Lung microvascular endothelial cell (primary cell): ENCODE measurements at places on chromosomes 3 and 15.
A peak's percentile ranks its signal among the peaks of the same experiment; 100 is the strongest.

DNA sequence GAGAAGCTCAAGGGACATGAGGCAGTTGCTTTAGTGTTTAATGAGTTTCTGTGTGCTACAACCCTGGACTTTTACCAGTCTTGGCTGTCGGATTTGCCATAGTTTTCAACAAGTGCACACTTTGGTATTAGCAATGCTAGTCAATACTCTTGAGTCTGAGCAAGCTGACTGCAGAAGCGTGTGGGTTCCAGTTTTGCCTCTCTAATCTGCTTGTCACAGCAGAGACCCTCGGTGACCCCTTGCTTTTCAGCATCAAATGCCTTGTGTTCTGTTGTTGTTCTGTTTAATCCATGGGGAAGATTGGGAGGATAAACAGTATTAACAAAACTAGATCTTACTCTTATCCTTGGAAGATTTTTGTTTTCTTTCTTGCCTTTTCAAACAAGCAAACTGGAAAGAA lies 194.3 kb upstream of the CHRM5 start:
- no peak for DNase-seq

- peak; percentile 81 for DNase-seq
These were observed 1.2 kb downstream of the TWF2 start for GRCh38 chr3:52237657-52238172.

DNA sequence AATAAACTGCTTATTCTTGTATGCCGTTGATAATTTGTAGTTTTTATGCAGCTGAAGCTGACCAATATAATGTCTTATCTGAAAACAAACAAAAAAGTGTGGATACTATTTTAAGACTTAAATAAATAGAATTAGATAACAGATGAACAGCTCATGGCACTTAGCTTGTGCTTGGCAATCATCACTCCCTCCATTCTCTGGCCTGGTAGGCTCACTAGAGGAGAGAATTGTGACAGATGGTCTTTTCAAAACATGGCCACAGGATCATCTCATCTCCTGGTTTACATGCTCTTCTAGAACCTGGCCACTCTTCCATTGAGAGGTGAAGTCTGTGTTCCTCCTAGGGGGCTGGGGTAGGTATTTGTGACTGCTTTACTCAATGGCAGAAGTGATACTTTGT lies 58.4 kb upstream of the RBP1 start:
- no peak for DNase-seq

- DNase-seq: no peak
These were observed 24.8 kb downstream of the GRAMD2A start for GRCh38 chr15:72172796-72173195.

DNA sequence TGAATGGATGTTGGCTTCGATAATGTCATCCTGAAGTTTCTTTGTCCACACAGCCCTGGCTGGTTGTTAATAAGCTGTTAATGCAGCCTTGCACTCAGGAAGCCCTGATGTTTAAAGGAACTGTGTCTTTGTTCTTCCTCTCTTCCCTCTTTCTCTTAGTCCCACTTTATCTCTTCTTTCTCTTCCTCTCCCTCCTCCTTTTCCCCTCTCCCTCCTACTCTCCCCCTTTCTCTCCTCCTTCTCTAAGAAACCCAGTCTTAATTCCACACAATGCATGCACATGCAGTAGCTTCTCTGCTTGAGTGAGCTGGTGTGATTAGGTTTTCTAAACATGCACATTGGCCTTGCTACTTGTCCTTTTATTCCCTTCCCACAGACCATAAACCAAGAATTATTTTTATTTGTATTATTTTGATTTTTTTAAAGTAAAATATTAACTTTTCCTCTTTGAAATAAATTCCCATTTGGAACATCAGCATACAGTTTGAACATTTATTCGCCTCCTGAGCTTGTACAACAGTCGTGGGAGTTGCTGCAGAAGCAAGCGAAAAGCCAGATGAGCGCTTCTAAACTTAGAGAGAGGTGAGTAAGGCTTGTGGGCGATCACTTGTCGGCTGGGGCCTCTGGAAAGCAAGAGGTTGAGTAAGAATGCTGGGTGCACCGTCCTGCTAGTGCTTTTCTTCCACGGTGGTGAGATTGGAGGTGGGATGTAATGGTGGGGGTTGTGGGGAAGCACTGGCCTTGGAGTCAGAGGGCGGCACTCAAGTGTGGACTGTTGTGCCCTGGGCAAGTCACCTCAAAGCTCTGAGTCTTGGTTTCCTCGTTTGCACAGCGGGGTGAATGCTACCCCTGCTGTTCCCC lies 7.2 kb downstream of the GHRL start:
- no peak for DNase-seq

GRCh38 chr3:114452937-114453336 lies 159.1 kb downstream of the TIGIT start:
- no peak for DNase-seq

DNA sequence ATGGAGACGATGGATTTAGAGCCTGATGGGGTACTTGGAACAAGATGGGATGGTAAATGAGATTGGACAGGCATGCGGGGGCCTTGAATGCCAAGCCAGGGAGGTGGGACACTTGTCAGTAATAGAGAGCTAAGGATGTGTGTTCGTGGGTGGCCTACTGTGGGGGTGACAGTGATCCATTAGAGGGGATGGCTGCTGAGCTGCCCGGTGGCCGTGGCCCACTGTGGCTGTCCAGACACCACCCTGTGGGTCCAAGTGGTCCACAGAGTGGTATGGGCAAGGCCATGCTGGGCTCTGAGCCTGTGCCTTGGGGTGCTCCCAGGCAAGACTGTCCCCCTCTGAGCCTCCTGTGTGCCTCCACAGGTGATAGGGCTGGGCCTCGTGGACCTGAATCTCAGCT lies 17.5 kb downstream of the CAND2 start:
- no peak for DNase-seq

GRCh38 chr3:184741798-184742675 lies 30.2 kb upstream of the MAGEF1 start:
- DNase-seq: no peak

GRCh38 chr15:43266834-43267233 lies at the start of gene TGM5:
Gene TGM5 (minus strand): TSS chr15:43266928. CDS start chr15:43266849, 79 bp downstream.
- no peak for DNase-seq

- DNase-seq: no peak
These were observed 665 bp upstream of the RASGRP1 start for GRCh38 chr15:38565287-38565670.

- peak; percentile 62 for DNase-seq
These were observed 298.1 kb upstream of the NECTIN3 start for GRCh38 chr3:110773413-110773954.

GRCh38 chr3:178546079-178546478 lies 9.8 kb downstream of the KCNMB2 start:
- DNase-seq: no peak

DNA sequence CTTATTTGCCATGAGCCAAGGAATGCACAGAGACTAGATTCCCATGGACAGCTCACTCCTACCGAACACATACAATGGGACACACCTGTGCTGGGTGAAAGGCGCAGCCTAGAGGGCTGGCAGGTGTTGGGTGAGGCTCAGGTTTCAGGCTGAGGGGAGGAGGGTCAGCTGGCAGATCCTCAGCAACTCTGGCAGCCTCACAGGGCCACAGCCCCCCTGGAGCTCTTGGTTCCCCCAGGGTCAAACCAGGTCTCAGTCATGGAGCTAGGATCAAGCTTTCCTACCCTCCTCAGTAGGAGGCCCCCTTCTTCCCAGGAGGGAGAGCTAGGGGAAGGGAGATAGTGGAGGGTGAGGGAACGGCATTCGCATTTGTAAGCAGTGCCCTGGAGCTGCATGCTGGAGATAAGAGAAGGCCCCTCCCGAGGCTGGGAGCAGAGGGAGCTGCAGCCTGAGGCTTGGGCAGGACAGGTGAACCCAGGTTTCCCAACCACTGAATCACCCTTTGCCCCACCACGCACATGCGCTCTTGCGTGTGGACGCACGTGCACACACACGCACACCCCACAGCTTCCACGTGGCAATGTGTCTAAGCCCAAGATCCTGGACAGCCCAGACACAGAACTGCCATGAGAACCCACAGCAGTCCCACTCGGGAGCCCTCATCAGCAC lies 26.3 kb upstream of the TFRC start:
- DNase-seq: no peak

DNA sequence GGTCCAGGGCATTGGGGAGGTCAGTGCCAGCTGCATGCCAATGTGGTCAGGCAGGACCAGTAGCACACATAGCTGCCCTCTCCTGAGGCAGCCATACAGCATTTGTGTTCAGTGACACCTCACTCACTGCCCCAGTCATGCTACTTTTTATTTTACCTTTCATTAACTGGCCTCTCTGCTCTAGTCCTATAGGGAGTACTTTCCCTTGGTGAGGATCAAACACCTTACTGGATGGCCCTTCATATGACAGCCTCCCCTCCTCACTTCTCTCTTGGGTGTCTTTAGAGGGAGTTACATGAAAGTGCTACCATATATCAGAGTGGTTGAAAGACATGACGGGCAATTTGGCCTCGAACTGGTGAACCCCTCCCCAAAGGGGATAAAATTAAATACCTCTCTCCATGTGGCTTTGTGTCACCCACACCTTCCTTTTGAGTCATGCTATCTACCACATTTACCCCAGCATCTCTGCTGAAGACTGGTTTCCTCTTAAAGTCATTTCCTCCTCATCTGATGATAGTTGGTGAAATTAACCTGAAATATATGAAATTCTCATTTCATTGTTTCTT lies 17.6 kb downstream of the RLBP1 start:
- no peak for DNase-seq

DNA sequence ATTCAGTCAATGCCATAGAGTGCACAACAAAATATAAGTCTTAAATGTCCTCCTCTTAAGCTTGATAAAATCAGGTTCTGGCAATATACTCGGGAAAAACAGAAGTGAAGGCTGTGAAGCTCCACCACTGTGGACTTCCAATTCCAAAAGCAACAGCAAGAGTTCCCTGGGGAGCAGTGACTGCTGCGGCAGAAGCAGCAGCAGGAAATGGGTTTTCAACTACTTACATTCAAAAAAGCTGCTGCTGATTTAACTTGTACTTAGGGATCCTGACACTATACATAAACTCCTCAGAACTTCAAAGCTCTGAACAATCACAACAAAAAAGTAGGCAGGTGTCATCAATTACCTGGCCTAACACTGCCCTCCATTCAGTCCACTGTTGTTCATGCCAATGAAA lies 4.7 kb downstream of the CEP152 start:
- peak; percentile 15 for DNase-seq

- no peak for DNase-seq
These were observed 157.2 kb downstream of the LRRC28 start for GRCh38 chr15:99408236-99409096.

- no peak for DNase-seq
These were observed 116.8 kb downstream of the GALK2 start for GRCh38 chr15:49286649-49287404.

- no peak for DNase-seq
These were observed 2.6 kb downstream of the DALRD3 start for GRCh38 chr3:49015765-49016164.

GRCh38 chr3:128290484-128290883 lies 137.2 kb downstream of the EEFSEC start:
- DNase-seq: no peak

DNA sequence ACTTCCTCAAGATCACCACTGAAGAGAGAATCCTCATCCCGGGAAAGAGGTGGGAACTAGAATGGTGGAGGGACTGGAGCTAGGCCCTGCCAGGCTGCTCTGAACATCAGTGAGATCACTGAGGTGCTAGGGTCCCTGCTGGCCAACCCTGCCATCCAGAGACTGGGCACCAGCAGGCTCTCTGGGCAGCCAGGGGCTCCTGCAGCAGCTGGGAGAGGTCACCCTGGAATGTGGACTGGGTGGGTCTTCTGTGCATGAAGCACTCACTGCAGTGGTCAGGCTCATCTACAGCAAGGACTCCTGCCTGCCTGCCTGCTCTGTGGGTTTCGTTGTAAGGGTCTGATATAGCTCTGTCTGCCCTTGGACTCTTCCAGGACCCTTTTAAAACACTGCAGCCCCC lies 24.9 kb downstream of the ALS2CL start:
- DNase-seq: no peak

DNA sequence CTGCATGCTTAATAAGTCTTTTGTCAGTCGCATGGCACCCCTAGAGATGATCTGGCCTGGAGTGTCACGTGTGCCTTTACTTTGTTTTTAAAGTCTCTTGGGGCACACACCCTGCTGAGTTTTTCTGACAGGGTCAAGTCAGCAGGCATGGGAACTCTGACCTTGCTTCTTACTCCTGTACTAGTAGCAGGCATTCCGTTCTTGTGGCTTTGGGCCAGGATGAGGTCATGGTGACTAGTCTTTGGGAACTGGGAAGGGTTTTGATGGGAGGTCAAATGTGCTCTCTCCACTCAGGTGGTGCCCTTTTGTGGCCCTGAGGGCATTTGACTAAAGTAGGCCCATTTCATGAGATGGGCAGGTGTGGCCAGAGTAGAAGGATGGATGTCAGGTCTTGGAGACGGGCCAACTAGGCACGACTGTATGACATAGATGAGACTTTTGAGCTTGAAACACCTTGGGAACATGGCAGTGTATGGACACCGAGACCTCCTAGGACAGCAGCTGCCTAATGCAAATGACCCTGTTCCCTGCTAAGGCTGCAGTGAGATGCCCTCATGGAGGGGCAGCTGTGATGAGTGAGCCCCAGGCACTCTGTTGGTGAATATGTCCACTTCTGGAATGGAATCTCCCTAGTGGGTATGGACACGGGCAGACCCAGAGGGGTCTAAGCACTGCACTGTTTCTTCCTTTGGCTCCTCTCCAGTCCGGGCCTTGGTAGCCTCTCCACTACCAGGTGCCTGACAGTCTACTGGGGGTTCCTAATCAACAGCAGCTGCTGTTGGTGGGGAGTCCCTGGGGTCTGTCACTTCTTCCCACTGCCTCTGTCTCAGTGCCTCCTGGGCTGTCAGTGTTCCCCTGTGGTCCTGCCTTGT lies 16.4 kb downstream of the SRPRB start:
- DNase-seq: peak; percentile 11

DNA sequence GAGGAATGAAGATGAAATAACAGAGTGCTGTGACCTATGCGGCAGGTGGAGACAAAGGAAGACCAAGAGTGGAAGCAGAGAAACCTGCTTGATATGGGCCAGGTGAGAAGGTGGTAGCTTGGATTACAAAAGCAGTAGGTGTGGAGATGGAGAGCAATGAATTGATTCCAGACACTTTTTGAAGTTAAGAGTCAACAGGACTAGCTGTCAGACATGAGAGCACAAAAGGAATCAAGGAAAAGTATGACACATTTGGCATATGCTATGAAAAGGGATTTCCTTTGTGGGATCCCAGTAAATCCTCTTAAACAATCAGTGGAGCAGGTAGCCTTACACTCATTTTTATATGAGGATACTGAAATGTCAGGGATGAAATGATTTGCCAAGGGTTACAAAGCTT lies 160.5 kb downstream of the GREM1 start:
- DNase-seq: peak; percentile 35

GRCh38 chr15:72737061-72737460 lies 46.5 kb downstream of the ADPGK start:
- no peak for DNase-seq

DNA sequence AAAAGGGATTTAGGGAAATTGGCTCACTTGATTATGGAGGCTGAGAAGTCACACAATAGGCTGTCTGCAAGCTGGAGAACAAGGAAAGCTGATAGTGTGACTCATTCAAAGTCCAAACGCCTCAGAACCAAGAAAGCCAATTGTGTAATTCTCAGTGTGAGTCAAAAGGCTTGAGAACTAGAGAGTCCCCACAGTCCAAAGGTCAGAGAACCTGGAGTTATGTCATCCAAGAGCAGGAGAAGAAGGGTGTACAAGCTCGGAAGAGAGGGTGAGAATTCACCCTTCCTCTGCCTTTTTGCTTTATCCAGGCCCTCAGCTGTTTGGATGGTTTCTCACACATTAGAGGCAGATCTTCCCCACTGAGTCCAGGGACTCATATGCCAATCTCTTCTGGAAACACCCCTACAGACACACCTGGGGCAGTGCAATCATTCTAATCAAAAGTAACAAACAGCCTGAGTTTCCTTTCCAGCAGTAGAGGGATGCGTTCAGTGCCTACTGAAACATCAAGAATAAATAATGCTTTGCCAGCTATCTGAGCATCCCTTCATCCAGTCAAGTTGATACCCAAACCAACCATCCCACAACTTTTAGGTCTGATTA lies 271.5 kb downstream of the SATB1 start:
- DNase-seq: no peak
